ENCODE measurements at places on chromosomes 13 and 19. TPM values are rescaled to one million over a fixed set of nuclear protein-coding genes. Genes with fewer than 3 reads are reported as not detected.

The INSL3 gene
- total RNA-seq = not detected

The ZNF681 gene
- 0.35 TPM for total RNA-seq

The S1PR5 gene
- total RNA-seq = 1.1 TPM

The EFNA2 gene
- total RNA-seq = not detected

The SERP2 gene
- 3.5 TPM for total RNA-seq

The VSIG10L gene
- 2.0 TPM for total RNA-seq

The VN1R2 gene
- total RNA-seq = not detected

The ALG11 gene
- 20.5 TPM for total RNA-seq

The GRIN3B gene
- total RNA-seq = 0.70 TPM

The HSD17B14 gene
- 14.9 TPM for total RNA-seq

The MAMSTR gene
- total RNA-seq = 3.8 TPM

The CPAMD8 gene
- total RNA-seq = 3.7 TPM

The LAIR1 gene
- not detected for total RNA-seq

The VSTM1 gene
- total RNA-seq = not detected

The RFX1 gene
- total RNA-seq = 4.3 TPM

The LILRA6 gene
- total RNA-seq = not detected

The ACP7 gene
- not detected for total RNA-seq

The DAND5 gene
- total RNA-seq = not detected

The PTPRH gene
- total RNA-seq = 7.0 TPM

All from pericardium fibroblast (primary cell).